Activated CD8-positive, alpha-beta T cell treated with anti-CD3 and anti-CD28 coated beads for 36 hours (primary cell): ENCODE measurements at places on chromosomes 3 and 15. TPM values are rescaled to one million over a fixed set of nuclear protein-coding genes. Genes with fewer than 3 reads are reported as not detected.

GRCh38 chr3:98553753-98554152 is 22.0 kb downstream of the GPR15 start:
- peaks cover 83% of the 10 kb centered on the region for H3K4me1 ChIP-seq
- peaks cover 34% of the 10 kb centered on the region for H3K36me3 ChIP-seq
- H3K27ac ChIP-seq, result peak overlapping the region; percentile 97
- H3K4me3 ChIP-seq, result peak overlapping the region; percentile 67

- no peak overlapping the region for H3K4me3 ChIP-seq
- H3K27me3 ChIP-seq, result no peaks in the 10 kb centered on the region
- no peaks in the 10 kb centered on the region for H3K36me3 ChIP-seq
- no peak for DNase-seq
- H3K27ac ChIP-seq, result no peak overlapping the region
Measured at GRCh38 chr3:23157331-23157730, 45.8 kb upstream of the UBE2E2 start.

DNA sequence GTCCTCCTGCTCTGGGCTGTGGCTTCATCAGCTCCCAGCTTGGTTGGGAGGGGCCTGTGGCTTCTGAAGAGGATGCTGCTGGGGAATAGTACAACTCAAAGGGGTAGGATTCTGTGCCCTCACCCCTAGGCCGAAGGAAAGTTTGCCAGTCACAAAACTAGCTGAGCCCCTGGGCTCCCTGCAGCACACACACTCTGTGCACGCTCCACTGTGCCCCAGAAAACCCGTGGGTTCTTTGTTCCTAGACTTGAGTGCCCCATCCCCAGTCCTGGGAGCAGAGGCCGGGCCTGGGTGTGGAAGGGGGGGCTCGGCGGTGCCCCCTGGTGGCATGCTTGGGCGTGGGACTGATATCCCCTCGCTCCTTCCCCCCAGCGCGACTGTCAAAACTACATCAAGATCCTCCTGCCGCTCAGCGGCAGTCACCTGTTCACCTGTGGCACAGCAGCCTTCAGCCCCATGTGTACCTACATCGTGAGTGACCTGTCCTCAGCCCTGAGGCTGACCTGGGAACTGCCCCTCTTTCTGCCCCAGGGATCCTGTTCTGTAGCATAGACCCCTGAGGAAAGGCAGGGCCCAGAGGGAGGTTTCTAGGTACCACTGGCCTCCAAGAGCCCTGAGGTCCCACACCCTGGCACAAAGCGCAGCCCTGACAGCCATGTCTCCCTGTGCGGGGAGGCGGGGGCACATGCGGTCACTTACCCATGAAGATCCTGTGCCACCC is 14.2 kb downstream of the CIB1 start:
- H3K4me3 ChIP-seq, result no peak overlapping the region
- no peak overlapping the region for H3K27ac ChIP-seq
- peak; percentile 82 for DNase-seq
- no peaks in the 10 kb centered on the region for H3K36me3 ChIP-seq
- H3K27me3 ChIP-seq, result no peaks in the 10 kb centered on the region

The GHSR gene
- not detected for total RNA-seq
